Activated naive CD4-positive, alpha-beta T cell treated with anti-CD3 and anti-CD28 coated beads for 36 hours (primary cell): ENCODE measurements at places on chromosomes 5 and 9. TPM values are rescaled to one million over a fixed set of nuclear protein-coding genes. Genes with fewer than 3 reads are reported as not detected.

The ACTBL2 gene
- not detected for total RNA-seq

The ITGA1 gene
- total RNA-seq = 0.69 TPM

The MARVELD2 gene
- total RNA-seq = 0.64 TPM

The SLC25A2 gene
- total RNA-seq = not detected

The PRSS3 gene
- total RNA-seq = not detected

The FOXD4L6 gene
- not detected for total RNA-seq

The FAM169A gene
- 9.3 TPM for total RNA-seq

The MYMK gene
- not detected for total RNA-seq
